Brain microvascular endothelial cell (primary cell): ENCODE measurements at places on chromosomes 5 and 9.

GRCh38 chr5:592158-592557 is 20.0 kb upstream of the CEP72 start:
- DNase-seq = no peak

DNA sequence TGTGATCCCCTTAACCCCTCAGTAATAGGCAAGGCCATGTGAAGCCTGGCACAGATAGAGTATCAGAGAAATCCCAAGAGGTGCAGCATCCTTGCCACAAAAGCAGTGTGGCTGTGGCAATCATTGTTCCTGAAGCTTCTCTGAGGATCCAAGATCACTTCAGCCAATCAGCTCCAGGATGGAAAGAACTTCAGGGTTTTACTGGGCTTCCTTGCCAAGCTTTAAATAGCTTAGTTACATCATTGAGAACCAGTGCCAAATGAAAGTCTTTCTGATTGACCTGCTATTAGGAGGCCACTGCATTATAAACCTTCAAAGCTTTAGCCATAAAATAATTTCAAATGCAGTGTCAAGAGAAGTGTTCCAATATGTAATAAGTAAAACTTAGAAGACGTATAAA is 430.6 kb downstream of the PIK3R1 start:
- no peak for DNase-seq

- DNase-seq = no peak
Measured at GRCh38 chr9:103949096-103949495, 145.0 kb upstream of the SMC2 start.

DNA sequence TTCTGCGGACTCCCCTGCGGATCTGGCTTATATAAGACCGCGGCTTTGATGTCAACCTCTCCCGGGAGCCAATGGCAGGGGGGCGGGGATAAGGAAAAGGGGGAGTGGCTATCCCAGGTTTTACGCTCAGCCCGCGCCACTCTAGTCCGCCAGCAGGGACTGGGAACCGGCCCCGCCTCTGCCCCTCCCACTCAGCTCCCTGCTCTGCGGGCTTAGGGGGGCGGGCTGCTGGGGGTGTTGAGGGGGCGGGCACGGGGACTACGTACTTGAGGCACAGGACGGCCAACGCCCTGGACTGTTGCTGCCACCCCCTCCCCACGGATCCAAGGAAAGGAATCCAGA is at the start of gene HAND1:
Gene HAND1 (minus strand): TSS at position 4 of the 342 bp plus-strand sequence. CDS start 219 bp downstream, outside the sequence.
- DNase-seq = no peak

- no peak for DNase-seq
Measured at GRCh38 chr5:50881407-50881806, 215.0 kb downstream of the PARP8 start.

DNA sequence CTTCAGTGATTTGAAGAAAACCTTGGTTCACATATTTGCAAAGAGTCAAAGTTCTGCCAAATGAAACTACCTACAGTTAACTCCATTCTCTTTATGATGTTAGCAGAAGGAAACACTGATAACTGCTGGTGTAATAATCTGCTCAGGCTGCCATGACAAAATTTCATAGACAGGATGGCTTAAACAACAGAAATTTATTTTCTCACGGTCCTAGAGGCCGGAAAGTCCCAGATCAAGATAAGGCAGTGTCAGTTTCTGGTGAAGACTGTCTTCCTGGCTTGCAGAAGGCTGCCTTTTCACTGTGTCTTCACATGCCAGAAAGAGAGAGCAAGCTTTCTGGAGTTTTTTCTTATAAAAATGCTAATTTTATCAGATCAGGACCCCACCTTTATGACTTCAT is 102.4 kb upstream of the PARP8 start:
- DNase-seq = peak; percentile 3

- DNase-seq = no peak
Measured at GRCh38 chr5:115806986-115807653, 9.3 kb downstream of the CDO1 start.

GRCh38 chr9:91428436-91428835 is 4.8 kb upstream of the NFIL3 start:
- DNase-seq = no peak

GRCh38 chr9:90840696-90841095 is 39.1 kb downstream of the SYK start:
- no peak for DNase-seq

DNA sequence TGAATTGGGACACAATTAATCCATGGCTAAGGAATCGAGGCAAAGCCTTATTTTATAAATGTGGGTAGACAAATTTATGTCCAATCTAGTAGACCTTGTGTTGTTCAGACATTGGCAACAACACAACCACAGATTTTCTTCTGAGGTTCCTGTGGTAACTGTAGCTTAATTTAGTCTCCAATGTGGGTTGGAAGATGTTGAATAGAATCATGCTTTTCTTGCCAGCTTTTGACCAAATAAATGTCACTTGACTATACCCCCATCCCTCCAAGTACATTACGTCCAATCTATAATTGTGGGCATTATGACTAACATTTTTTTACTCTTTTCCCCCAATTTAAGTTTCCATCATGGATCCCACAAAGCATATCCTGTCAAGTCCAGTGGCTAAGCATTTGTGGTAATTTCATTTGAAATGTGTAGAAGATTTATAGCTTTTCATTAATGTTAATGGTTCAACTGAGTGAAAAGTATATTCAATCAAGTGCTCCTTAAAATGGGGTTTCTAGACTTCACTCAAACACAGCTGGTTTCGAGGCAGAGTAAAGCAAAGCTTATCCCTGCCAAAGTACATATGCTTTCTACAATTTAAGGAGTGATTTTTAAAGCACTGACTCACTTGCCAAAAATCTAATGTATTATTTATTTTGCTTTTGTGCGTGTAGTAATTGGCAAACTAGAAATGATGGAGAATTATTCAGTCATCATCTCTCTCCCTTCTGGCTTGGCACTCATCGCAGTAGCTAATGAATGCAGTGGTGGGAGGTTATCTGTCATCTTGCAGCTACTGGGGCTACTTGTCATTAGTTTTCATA is 141.8 kb downstream of the FAM174A start:
- DNase-seq = peak; percentile 31

DNA sequence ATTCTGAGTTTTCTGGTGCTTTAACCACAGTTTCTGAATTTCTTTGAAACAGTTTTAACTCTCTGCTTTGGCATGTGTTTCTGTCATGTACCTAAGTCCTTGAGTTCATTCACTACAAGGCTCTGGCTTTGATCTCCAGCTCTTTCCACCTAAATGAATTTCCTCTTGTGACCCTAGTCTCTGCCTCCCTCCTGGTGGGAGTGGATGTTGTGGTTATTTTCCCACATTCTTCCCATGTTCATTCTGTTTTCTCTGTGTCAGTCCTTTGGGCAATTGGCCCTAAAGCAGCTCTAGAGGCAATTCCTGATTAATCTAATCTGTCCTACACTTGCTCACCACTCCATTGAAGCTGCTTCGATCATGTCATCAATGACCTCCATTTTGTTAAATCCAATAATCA is 28.4 kb upstream of the DPYSL3 start:
- DNase-seq = no peak

GRCh38 chr9:90961375-90961774 is 159.8 kb downstream of the SYK start:
- peak; percentile 30 for DNase-seq

- DNase-seq = no peak
Measured at GRCh38 chr9:35042081-35042604, 30.3 kb downstream of the VCP start.

DNA sequence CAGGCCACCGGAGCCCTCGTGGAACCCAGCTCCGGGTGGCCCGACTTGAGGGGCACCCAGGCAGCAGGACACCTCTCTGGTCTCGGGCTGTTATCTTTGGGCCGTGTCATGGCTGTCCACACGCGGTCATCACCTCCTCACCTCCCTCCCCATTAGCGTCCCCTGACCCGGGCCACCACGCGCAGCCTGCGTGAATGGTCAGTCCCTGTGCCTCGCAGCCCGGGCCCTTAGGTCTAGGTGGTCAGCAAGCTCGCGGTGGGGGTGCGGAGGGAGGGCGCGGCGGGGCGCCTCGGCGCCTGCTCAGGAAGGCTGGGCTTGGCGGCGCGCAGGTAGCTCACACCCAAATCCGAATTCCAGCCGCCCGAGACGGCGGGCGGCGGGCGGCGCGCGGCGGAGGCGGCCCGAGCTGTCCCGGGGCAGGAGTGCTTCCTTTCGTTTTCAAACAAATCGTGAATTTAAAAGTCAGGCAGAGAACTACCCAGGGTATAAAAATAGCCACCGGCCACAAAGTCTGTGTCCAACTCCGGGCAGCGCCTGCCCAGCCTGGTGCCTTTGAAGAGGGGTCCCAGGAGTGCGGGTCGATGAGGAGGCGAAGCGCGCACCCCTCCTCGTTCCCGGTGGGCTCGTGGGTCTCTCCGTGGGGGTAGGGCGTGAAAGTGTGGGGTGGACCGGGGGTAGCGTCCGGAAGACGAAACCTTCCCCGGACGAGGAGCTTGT is 1.0 kb upstream of the RXRA start:
- no peak for DNase-seq

DNA sequence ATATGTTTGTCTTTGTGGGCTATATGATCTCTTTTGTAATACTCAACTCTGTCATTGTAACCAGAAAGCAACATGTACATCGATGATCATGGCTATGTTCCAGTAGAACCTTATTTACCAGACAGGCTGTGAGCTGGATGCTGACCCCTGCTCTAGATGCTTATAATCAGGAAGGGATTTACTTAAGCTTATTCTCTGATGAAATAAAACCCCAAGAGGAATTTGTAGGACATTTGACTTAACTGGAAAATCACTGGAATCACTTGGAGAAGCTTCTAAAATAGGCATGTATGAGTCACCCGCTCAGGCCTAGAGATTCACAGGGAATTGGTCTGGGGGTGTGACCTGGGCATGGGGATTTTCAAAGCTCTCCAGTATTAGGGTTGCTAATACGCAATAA is 285.8 kb upstream of the ZNF608 start:
- no peak for DNase-seq

DNA sequence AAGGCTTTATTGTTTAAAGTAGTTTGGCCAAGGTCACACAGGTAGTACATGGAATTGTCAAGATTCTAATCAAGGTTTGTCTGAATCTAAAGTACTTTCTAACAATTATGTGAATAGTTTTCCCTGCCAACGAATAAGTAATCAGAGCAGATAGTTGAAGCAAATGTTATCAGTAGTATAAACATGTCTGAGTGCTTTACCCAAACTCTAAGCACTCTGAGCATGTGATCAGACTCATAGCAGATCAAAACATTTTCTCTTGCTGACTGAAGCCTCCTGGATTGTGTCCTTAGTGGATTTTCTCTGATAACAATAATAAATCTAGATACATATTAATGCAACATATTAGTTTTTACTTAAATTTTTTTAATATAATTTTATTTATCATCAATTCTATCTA is 995.0 kb downstream of the EFNA5 start:
- DNase-seq = peak; percentile 29

DNA sequence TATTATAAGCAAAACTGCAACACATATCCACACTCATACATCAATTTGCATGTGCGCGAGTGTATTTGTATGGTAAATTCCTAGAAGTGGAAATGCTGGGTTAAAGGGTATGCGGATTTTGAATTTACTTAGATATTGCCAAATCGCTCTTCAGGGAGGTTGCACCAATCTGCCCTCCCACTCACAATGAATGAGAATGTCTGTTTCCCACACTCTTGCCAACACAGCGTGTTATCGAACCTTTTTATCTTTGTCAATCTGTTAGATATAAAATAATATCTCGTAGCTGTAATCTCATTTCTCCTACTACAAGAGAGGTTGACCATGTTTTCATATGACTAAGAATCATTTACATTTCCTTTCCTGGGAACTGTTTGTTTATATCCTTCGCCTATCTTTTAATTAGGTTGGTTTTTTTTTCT is 35.7 kb downstream of the LHX2 start:
- DNase-seq = no peak

GRCh38 chr5:122600924-122601323 is 174.0 kb upstream of the SNX2 start:
- no peak for DNase-seq
